ENCODE measurements at places on chromosomes 11 and 22.

DNA sequence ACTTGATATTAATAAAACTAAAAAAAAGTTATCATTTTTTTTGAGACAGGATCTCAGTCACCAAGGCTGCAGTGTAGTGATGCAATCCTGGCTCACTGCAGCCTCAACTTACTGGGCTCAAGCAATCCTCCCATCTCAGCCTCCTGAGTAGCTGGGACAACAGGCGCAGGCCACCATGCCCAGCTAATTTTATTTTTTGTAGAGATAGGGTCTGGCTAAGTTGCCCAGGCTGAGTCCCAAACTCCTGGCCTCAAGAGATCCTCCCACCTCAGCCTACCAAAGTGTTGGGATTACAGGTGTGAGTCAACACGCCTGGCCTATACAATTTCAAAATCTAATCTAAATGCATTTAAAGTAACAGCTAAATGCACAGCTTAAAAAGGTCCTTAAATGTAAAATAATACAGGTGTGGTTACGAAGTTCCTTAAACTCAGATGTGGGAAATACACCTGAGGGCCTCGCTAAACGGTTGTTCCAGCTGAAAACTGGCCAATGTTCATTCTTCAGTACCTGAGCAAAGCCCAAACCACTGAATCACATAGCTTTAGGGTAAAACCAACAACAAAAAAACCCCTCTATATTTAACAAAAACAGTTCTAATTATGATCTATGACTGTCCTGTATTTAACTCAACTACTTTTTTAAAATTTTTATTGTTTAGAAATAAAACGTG, 11.8 kb downstream of the NAP1L4 start:
- H3K27me3 ChIP-seq: no peaks in the 10 kb centered on the region
- peaks cover 28% of the 10 kb centered on the region for H3K36me3 ChIP-seq
- no peak overlapping the region for H3K27ac ChIP-seq
- no peaks in the 10 kb centered on the region for H3K4me1 ChIP-seq

GRCh38 chr11:120601536-120601935, 90.0 kb downstream of the GRIK4 start:
- DNase-seq: no peak
- peaks cover 28% of the 10 kb centered on the region for H3K27me3 ChIP-seq
- no peak overlapping the region for H3K27ac ChIP-seq
- H3K4me1 ChIP-seq: no peaks in the 10 kb centered on the region

DNA sequence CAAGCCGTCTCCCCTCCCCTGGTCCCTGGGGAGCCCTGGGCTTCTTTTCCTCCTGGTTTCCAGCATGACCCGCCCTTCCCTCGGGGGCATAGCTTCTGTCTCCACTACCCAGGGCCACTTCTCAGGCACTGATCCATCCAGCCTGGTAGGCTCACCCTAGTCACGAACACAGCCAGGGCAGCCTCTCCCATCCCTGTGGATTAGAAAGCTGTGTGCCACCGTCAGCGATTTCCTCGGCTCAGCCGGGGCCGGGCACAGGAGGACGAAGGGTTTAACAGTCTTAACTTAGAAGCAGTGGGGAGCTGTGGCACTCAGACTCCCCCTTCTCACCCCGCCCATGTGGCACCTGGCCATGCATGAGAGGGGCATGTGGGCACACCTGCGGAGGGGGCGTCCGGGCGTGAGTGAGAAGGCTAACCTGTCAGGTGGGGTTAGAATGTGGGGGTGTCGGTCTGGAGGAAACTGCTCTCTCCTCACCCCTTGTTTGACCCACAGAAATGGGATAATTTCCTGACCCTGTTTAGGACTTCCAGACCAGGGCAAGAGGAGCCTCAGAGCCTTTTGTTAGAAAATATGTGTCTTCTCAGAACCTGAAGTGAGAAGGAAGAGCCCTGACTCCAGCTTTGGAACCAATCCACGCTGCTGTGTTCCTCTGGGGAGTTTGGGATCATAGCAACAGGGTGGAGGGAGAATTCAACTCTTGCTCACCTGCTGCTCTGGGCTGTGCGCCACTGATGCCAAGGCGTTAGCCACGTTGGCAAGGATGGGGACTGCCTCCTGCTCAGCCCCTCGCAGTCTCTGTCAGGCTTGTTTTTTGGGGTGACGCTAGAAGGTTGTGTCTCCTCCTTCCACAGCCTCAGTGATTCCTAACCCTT, 14.6 kb downstream of the GLB1L2 start:
- no peaks in the 10 kb centered on the region for H3K36me3 ChIP-seq
- H3K4me1 ChIP-seq: no peaks in the 10 kb centered on the region
- H3K4me3 ChIP-seq: no peak overlapping the region
- no peak overlapping the region for H3K27ac ChIP-seq
- peaks cover 1% of the 10 kb centered on the region for H3K27me3 ChIP-seq

DNA sequence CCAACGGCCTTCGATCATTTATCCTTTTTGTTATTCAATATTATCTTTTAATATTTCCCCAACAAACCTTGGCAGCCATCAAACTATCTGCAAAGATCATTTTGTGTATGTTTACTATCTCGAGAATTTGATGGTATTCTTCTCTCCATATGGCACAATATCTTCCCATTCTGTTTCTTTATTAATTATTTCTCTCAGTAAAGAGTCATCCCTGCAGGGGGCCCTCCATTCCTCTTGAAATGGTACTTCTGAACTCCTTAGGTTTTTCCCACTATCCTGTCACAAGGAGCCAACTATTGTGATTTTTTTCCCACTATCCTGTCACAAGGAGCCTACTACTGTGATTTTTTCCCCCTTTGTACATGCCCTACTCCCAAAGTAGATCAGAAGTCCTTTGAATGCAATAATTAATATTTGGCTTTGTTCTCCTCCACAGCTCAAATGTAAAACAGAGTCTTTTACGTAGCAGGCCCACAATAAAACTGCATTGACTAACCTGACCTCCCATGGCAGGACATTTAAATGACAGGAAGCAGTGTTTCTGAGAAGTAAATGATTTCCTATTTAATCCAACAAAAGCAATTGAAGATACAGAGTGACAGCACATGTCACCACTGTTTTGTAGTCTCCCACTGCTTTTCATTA, 43.3 kb downstream of the PDGFD start:
- H3K4me3 ChIP-seq: no peak overlapping the region
- H3K4me1 ChIP-seq: peaks cover 13% of the 10 kb centered on the region
- H3K27me3 ChIP-seq: no peaks in the 10 kb centered on the region
- no peak for DNase-seq

GRCh38 chr22:31333641-31334040, 12.5 kb downstream of the PATZ1 start:
- no peak overlapping the region for H3K4me3 ChIP-seq
- no peak overlapping the region for H3K27ac ChIP-seq
- no peak for DNase-seq
- H3K36me3 ChIP-seq: peaks cover 61% of the 10 kb centered on the region

GRCh38 chr11:124817036-124817435, 16.8 kb upstream of the MSANTD2 start:
- H3K4me1 ChIP-seq: no peaks in the 10 kb centered on the region
- no peak overlapping the region for H3K27ac ChIP-seq
- DNase-seq: no peak
- H3K27me3 ChIP-seq: peaks cover 81% of the 10 kb centered on the region
- no peaks in the 10 kb centered on the region for H3K36me3 ChIP-seq

GRCh38 chr11:44579302-44579761, 13.9 kb downstream of the CD82 start:
- H3K4me1 ChIP-seq: peaks cover 7% of the 10 kb centered on the region
- no peak overlapping the region for H3K27ac ChIP-seq
- no peak for DNase-seq

GRCh38 chr11:62499944-62500649, 46.5 kb downstream of the AHNAK start:
- no peaks in the 10 kb centered on the region for H3K36me3 ChIP-seq
- H3K27me3 ChIP-seq: peaks cover 4% of the 10 kb centered on the region
- H3K4me1 ChIP-seq: peaks cover 38% of the 10 kb centered on the region
- H3K27ac ChIP-seq: peak overlapping the region; percentile 62

GRCh38 chr11:46560300-46560991, 33.4 kb downstream of the AMBRA1 start:
- no peak for DNase-seq
- H3K4me1 ChIP-seq: peaks cover 17% of the 10 kb centered on the region
- H3K27ac ChIP-seq: peak overlapping the region; percentile 77
- no peaks in the 10 kb centered on the region for H3K27me3 ChIP-seq
- H3K36me3 ChIP-seq: no peaks in the 10 kb centered on the region

DNA sequence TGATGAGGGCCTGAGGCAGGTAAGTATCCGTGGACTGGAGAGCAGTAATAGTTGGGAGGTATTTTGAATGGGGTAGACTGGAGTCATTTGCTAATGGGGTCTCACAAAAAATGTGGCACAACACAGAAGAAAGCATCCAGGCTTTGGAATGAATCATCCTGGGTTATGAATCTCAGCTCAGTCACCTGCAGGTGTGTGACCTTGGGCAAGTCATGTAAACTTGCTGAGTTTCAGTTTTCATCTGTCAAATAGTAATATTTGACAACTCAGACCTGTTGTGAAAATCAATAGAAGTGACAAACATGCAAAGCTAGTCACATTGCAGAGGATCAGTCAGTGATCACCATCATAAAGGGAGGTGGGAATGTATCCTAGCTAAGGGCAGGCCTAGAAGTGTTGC, 232.0 kb upstream of the TENM4 start:
- H3K27me3 ChIP-seq: peaks cover 1% of the 10 kb centered on the region
- H3K27ac ChIP-seq: no peak overlapping the region
- DNase-seq: no peak
- no peak overlapping the region for H3K4me3 ChIP-seq
- H3K36me3 ChIP-seq: no peaks in the 10 kb centered on the region

GRCh38 chr22:23306438-23306921, 126.2 kb downstream of the BCR start:
- peaks cover 8% of the 10 kb centered on the region for H3K36me3 ChIP-seq
- peaks cover 7% of the 10 kb centered on the region for H3K4me1 ChIP-seq

DNA sequence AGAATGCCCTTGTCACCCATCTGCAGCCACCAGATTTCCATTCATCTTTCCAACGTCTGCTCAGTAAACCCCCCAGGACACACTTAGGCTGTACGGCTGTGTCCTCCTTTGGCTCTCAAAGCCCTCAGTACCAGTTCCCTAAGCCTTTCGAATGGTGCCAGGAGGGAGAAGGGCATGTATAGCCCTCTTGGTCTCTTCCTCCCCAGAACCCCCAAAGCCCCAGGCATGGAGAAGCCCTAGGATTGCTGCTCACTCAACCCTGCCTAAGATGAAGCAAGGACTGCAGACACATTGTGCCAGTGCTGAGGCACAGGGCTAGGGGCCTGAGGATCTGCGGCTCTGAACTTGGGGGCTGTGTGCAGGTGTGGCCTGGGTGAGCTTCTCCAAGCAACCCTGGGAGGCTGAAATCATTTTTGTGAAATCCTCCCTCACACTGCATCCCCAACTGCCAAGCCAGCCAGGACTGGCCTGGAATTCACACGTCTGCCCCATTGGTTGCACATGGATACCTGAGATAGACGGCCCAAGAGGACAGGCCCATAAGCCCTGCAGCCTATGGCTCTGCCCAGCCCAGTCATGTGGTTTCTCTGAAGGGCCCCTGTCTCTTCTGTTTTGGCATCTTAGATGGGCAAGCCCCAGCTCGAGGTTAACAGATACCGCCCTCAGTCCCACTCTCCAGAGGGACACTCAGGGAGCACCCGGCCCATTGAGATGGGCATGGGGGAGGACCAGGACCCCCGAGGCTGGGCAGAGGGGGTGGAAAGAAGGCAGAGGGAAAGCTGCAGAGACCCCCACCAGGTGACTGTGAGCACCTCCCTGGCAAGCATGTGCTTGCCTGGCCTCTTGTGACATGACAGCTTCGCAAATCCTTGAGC, 34.0 kb downstream of the KCNQ1OT1 start:
- H3K4me1 ChIP-seq: peaks cover 12% of the 10 kb centered on the region
- DNase-seq: no peak
- H3K36me3 ChIP-seq: peaks cover 62% of the 10 kb centered on the region
- H3K27ac ChIP-seq: peak overlapping the region; percentile 12

DNA sequence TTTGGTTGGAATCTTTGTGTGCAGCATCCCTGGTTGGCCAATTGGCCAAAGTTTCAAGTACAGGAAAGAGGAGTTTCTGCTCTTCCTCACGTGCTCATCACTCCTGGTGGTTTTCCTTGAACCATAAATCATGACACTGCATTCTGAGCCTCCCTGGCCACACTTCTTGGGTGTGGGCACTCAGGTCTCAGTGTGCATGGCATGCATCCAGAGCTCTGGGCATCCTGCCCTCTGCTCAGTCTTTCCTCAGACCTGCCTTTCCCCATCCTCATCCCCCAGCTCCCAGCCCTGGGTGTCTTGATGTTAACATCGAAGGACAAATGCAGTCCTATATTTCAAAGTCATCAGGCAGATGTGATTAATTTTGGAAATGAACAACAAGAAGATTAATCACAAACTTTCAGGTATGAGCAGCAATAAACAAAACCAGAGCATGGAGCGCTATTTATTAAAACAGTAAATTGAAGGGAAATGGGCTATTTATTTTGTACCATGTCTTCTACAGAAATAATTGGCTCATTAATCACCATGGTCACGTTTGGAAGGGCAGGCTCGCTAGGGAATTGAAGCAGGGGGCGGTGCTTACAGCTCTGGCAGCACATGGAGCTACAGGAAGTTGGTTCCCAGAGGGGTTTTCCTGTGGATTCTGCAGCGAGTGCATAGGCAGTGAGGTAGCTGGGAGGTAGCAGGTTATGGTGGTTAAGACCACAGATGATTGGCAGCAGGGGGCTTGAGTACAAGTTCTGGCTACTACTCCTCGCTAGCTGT, 89.6 kb downstream of the CSNK2A3 start:
- H3K4me3 ChIP-seq: no peak overlapping the region
- H3K36me3 ChIP-seq: no peaks in the 10 kb centered on the region
- no peak overlapping the region for H3K27ac ChIP-seq
- peaks cover 10% of the 10 kb centered on the region for H3K27me3 ChIP-seq
- DNase-seq: no peak

GRCh38 chr11:117613521-117613920, 183.5 kb downstream of the DSCAML1 start:
- no peaks in the 10 kb centered on the region for H3K36me3 ChIP-seq
- no peak overlapping the region for H3K27ac ChIP-seq
- no peak overlapping the region for H3K4me3 ChIP-seq
- H3K4me1 ChIP-seq: no peaks in the 10 kb centered on the region

DNA sequence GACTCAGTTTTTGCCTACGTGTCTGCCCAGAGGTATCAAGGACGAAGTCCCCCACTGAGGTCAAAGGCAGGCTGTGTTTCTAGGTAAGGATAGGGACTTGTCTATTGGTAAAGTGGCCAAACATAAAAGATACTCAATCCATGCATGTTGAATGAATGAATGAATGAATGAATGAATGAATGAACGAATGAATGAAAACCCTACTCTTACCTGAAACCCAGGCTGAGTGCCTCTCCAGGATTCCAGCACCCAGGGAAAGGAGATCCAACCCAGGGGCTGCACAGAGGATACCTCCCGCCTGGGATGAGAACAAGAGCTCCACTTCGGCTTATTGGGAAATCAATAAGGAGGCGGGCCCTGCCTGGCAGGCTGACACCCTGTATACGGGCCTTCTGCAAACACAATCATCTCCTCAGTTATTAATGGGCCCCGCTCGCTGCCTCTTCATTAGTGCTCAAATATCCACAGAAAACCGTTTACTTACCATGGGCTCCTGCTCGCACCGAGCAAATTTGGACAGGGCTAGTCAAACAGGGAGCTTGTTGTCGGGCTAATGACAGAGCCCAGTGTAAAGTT, 177.4 kb downstream of the BUD13 start:
- H3K4me1 ChIP-seq: peaks cover 9% of the 10 kb centered on the region
- DNase-seq: no peak
- H3K27ac ChIP-seq: no peak overlapping the region
- H3K27me3 ChIP-seq: peaks cover 86% of the 10 kb centered on the region
- no peaks in the 10 kb centered on the region for H3K36me3 ChIP-seq
- H3K4me3 ChIP-seq: no peak overlapping the region
